ENCODE measurements at places on chromosomes 13 and 19.

DNA sequence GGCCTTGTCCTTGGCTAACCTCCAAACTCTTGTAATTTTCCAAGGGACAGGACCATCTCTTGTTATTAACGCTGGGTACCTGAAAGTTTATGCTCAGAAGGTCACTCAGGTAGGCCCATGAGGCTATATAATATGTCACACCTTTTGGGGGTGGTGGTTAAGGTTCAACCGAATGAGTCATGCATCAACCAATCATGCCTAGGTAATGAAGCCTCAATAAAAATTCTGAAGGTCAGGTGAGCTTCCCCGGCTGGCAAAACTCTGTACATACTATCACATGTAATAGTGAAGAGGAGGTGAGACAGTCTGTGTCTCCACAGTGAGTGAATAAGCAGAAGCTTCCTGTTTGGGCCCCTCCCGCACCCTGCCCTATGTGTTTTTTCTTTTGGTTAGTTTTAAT, 424.9 kb downstream of the PCDH17 start:
- no peak for DNase-seq

DNA sequence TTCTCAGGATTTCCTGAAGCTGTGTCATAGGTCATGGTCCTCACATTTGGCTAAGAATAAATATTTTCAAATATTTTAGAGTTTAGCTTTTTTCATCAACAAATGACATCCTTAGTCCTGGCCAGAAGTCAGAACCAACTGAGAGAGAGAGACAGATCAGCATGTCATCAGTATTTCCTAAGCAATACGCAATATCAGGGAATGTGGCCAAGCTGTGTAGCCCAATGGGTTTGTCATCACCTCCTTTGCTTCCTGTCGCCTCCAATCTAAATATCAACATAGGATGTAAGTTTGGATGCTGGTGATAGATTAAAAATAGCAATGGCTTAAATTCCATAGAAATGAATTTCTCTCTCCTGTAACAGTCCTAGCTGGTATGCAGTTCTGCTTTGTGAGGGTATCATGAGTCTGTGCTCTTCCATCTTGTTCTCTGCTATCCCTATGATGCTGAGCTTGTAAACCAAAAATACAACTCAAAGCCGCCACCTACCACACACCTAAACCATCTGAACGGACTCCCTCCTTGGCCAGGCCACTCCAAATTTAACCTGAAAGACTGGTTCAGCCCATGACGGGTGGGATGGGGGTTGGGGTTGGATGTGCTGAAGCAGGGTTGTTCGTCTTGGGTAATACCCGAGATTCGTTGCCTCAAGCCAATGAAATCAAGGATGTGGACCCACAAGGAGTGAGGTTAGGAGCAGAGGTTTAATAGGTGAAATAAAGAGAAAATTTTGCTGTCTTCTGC, 10.0 kb upstream of the IGSF23 start:
- no peak for DNase-seq

DNA sequence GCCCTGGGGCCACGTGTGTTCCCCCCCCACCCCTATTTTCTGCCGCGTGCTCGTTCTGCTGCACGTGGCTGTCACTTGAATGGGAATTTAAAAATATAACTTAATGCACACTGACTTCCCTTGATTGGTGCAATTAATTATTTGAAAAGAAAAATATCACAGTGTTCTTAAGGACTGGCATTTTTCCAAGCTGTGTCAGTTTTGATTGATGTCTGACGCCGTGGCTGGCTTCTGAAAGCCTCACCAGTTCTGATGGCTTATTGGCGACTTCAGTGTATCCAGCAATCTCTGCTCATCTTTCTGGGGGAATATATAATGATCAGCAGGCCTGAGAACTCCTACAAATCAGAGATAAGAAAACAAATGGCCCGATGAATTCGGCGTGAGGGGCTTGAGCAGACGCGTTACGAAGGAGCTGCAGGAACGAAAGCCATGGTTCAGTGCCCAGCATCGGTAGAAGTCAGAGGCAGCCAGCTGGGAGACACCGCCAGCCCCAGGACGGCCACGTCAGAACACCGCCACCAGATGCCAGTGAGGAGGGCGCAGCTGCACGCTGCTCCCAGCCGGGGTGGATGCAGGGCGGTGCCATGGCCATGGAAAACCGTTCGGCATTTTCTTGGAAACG, 111.2 kb downstream of the KDM4B start:
- no peak for DNase-seq

DNA sequence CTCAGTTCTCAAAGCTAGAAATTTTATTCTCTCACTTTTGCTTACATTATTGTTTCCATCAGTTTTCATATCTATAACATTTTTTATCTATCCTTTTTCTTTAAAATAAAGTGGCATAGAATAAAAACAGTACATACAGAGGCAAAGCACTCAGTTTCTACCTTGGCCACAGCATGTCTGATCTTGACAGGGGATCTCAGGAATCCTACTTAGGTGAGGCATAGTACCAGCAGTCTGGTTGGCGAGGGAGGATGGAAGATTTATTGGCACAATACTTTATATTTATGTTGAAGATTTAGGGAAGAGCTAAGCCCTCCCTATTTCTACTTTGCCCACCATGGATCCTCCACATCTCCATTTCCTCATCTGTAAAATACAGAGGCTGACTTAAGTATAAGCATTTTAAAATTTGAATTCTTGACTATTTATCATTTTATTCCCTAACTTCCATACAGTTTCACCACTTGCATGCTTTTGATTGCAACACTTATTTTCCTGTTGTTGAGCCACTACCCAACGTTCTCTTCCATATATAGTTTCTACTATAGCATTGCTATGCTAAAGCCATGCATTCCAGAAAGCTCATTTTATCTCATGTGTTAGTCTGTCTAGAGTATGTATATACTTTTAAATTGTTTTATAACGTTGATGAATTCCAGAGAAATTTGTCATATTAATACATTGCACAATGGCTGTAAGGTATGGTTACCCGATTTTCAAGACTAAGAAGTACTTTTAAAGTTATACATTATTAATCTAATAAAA, 506.7 kb downstream of the KCTD12 start:
- DNase-seq, result no peak

DNA sequence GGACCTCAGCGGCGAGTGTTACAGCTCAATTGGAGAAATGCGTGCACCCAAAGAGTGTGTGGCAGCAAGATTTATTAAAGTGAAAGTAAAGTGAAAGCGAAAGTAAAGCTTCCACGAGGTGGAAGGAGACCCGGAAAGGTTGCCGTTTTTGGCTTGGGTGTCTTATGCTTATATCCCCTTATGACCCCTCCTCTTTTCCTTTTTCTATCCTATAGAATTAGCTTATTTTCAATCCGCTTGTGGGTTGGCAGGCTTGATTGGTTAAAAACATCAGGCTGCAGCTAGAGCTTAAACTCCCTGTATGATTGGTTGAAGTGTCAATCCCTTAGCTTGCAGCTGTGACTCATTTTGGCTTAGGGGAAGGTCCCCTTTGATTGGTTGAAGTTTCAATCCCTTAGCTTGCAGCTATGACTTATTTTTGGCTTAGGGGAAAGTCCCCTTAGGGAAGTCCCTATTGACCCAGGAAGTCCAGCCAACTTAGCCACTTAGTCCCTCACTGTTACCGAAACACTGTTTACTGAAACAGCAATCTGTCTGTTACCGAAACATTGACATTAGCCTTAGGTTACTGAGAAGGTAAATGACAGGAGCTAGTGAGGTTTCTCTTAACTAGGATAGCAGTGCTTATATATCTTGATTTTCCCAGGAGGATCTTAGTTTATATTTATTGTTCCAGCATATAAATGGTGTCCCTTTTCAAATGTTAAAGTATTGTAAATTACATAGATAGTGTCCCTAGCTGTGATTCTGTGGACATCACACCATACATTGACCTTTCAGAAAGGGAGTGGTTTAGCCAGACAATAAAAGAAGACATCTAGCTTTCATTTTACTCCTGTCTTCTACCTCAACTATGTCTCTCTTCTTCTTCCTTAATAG, 575.8 kb downstream of the DACH1 start:
- no peak for DNase-seq

DNA sequence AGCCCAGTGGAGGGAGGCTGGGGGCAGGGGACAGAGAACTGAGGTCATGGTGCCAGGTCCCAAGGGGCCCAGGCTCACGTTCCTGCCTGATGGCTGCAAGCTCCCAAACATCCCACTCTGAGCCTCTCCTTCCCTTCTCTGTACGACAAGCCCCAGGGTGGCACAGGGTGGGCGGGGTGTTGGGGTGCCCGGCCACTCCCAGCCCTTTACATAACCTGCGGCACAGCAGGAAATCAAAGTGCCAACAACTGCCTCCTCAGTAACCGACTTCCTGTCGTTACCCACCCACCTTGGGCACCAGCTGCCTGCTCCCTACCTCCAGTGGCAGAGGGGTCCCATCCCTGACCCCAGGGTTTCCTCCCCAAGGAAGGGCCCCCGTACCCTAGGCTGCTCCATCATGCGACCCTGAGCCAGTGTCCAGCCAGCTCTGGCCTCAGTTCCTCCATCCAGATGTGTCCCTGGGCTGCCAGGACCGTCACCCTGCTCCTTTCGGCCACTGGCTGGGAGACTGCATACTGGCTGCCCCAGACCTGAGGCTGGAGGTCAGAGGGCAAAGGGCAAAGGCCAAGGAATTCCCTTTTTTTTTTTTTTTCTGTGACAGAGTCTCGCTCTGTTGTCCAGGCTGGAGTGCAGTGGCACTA, 27.7 kb upstream of the NFIC start:
- no peak for DNase-seq

- DNase-seq, result peak; percentile 46
Observed at GRCh38 chr13:93249364-93250306, 23.0 kb downstream of the GPC6 start.

DNA sequence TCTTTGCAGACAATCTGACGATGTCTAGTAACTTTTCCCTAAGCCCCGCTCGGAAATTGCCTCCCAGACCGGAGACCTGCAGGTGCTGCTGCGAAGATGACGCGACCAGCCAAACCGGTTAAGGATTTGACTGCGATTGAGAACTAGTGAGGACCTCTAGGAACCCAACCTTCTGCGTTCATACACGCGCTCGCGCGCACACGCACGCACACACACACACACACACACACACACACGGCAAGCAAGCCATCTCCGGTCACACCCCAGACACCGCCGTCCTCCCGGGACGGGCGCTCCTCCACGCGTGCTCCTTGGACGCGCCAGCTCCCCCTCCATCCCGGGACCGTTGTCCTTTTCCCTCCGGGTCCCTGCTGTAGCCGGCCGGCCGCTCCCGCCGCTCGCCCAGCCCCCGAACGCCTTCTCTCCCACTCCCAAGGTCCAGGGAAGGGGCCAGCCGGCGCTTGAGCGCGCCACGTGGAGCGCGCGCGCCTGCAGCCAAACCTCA, 1.2 kb downstream of the TBC1D4 start:
- DNase-seq, result peak; percentile 79

DNA sequence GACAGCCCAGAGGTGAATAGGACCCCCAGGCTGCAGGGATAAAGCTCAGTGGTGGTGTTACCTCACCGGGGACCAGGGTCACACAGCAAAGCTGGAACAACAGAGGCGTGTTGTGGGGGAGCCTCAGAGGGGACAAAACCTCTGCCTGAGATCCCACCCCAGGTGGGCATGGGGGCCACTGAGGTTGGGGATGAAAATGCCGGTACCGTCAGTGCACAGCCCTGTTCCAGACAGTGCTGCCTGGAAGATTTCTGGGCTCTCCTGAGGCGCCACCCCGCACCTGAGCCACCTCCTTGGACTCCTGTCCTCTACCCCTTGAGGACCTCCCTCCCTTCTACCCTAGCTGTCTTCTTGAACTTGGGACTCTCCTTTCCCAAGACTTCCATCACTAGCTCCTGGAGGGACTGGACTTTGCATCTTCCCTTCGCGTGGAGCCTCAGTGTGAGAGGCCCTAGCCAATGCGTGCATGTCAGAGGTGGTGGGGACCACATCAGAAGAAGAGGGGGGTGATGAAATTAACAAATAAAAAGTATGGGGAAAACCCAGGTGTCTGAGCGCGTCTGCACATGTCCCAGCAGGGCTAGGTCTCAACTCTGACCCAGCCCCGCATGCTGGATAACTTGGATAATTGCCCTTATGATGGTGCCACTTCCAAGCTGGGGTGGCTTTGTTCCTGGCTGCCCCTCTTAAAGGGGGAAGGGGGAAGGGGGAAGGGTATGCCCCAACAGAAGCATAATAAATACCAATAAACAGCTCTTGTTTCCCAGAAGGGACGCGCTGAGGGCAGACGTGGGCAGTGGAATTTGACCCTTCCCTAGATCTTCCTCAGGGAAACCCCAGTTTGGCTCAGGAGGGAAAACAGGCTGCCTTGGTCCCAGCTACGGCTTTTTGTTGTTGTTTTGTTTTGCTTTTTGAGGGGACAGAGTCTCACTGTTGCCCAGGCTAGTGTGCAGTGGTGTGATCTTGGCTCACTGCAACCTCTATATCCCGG, 11.6 kb downstream of the CNFN start:
- DNase-seq, result no peak

DNA sequence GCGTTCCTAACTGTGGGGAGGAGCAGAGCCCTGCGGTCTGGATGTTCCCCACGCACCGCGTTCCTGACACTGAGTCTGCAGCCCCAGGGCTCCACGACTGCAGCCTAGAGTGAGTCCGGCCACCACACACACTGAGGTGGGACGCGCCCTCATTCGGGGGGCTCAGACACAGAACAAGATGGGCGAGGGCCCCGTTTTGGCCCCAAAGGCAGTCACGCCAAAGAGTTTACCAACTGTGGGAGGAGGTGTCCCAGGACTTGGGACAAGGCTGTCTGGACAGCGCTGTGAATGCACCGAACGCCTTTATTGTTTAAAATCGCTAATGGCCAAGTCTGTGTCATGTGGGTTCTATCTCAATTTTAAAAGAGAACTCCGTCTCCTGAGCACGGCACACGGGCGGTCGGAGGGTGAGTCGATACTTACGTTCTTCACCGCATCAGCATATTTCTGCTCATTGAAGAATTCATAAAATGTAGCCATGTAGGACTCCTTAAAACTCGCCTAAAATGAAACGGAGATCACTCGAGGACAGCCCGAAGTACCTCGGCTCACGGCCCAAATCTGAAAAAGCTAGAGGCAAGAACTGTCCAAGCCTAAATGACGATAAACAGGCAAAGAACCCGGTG, 35.2 kb upstream of the C13orf46 start:
- DNase-seq, result no peak

DNA sequence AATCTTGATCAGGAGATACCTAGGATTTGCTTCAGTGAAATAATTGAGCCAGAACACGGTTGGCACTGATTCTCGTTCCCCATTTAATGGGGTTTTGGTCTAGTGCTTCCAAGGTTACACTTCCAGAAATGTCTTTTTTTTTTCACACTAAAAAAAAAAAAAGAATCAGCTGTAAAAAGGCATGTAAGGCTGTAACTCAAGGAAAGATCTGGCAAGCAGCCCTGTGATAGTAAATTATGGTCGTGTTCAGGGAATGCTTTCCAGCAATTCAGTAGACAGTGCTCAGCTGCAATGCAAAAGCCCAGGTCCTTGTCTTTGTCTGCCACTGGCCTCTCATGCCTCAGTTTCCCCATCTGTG, 27.2 kb upstream of the NDUFS7 start:
- DNase-seq, result no peak

- DNase-seq, result peak; percentile 44
Observed at GRCh38 chr19:19405971-19406877, 749 bp downstream of the GATAD2A start.

GRCh38 chr13:28651810-28652401, 7.0 kb upstream of the POMP start:
- DNase-seq, result no peak
